ENCODE measurements at places on chromosomes 4 and X.

- no peak for DNase-seq
Measured at GRCh38 chr4:169565606-169566005, 46.8 kb downstream of the NEK1 start.

- DNase-seq: no peak
Measured at GRCh38 chr4:12723849-12724447, 760.2 kb downstream of the RAB28 start.

GRCh38 chr4:127421437-127421836 is 211.3 kb upstream of the INTU start:
- DNase-seq: no peak

DNA sequence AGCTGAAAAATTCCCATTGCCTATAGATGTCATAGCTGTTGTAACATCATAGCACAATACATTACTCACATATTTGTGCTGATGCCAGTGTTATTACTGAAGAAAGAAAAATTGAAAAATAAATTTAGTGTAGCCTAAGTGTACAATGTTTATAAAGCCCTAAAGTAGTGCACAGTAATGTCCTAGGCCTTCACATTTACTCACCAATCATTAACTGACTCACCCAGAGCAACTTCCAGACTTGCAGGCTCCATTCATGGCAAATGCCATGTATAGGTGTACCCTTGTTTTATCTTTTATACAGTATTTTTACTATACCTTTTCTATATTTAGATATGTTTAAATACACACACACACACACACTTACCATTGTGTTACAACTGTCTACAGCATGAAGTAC is 265.4 kb upstream of the MAGEB18 start:
- DNase-seq: no peak

GRCh38 chrX:43641691-43642090 is 14.4 kb upstream of the MAOA start:
- no peak for DNase-seq

DNA sequence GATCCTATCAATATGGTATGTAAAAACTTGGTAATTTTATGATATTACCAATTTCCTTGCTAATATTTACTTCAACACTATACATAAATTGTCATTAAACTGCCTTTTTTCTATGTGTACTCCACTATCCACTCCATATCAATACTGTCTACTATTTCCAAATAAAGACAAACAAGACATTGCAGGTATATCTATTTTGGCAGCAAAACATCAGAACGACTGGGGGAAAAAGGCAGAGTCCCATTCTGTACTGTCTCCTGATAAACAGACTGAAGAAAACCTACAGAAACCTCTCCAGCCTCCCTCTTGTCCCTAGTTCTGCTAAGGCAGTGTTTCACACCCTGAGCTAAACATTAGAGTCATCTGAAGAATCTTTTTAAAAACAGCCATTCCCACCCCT is 96.6 kb downstream of the ATRX start:
- no peak for DNase-seq

- DNase-seq: no peak
Measured at GRCh38 chr4:37927434-37927833, 32.8 kb upstream of the PTTG2 start.

DNA sequence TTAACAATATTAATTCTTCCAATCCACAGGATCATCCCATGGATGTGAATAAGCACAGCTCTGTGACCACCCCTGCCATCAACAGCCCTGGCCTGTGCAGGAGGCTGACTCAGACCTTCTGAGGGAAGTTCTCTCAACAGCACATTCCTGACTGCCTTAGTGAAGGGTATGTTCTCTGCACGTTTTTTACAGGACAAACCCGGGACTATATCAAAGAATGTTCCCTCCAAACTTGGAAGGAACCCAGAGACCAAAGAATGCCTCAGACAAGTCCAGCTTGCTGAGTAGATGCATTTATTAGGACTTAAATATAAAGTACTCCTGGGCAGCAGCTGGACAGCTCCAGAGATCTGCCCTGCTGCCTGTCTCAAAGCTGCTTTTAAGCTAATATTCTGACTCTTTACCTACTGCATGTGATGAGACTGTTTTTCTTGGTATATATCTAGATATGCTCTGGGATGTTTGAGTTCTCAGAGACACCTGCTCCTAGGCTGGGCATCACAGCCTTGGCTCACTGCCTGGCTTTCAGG is 1127.8 kb upstream of the PRKX start:
- no peak for DNase-seq

DNA sequence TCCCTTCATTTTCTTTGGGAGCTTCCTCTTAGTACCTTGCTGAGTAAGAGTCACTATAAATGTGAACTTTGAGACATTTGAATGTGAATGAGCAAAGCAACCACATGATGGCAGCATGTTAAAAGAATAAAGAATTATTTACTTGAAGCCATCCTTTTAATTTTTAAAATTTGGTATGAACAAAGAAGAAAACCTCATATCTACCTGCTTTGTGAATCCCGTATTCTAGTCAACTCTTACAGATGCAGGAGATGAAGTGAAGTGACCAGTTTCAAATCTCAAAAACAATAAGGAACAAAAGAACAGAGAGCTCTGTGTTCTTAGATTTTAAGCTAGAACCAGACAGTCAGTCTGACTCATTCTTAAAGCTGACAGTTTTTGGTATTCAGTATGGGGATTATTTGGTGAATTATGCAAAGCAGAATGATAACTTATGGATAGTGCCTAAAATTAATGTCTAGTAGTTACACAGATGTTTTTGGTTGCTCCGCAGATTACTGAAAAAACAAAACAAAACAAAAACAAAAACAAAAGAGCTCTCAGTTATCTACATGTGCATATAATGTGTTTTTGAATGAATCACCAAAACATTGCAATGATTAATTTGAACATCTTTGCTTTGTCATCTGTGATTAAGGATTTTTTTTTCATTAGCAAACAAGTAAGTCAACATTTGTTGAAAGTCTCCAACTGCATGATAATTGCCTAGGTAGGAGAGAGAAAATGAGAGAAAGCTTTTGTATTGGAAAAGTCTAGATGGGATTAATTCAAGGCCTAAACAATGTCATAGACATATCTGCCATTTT is 48.2 kb upstream of the H2AZ1 start:
- no peak for DNase-seq

- no peak for DNase-seq
Measured at GRCh38 chrX:10875995-10876394, 235.1 kb upstream of the HCCS start.

DNA sequence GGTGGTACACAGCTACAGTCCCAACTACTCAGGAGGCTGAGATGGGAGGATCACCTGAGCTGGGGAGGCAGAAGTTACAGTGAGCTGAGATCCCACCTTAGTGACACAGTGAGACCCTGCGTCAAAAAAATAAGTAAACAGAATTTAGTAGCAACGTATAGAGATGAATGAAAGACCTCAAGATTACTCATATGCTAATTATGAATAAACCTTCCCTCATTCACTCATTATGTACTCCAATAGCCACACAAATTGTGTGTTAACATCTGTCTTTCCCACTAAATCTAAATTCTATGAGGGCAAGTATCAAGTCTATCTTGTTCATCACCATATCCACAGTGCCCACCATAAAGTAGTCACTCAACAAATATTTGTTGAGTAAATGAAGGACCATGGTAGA is 111.5 kb downstream of the LRBA start:
- no peak for DNase-seq

DNA sequence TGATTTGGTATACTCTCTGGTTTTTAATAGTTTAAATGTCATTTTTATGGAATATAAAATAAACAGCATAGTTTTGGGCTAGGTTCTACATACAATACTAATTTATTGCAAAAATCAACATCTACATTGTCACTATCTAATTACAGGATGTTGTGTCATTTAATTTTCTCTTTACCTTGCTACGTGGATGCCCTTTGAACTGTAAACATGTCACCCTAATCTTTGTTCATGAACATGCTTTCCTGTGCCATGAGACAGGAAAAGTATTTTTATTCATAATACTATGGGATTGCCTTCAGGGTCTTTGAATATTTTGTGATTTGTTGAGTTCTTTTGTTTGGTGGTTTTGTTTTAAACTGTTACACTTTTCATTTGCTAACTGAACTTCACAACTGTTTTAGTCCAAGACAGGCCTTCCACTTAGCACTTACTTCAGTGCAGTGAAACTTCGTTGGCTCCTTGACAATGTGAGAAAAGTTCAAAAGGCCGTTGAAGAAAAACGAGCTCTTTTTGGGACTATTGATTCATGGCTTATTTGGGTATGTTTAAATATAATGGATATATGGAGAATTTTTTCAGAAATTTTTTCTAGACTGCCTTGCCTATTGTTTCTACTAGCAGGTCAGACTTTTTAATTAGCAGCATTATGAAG is 40.9 kb downstream of the GK start:
- no peak for DNase-seq

DNA sequence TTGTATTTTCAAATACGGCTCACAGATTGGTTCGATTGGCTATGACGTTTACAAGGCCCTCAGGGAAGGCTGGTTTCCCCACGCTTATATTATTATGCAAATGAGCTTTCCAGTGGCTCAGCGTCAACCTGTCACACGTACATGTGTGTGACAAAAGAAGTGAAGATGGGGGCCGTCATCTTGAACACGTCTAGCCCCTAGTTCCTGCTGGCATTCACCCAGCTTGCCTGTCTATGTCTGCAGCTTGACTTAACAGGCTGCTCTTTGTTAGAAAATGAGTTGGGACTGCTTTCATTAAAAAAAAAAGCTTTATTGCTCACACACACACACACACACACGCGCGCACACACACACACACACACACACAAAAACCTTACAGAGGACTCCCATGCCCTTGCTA is 283.6 kb upstream of the CTSO start:
- DNase-seq: no peak

DNA sequence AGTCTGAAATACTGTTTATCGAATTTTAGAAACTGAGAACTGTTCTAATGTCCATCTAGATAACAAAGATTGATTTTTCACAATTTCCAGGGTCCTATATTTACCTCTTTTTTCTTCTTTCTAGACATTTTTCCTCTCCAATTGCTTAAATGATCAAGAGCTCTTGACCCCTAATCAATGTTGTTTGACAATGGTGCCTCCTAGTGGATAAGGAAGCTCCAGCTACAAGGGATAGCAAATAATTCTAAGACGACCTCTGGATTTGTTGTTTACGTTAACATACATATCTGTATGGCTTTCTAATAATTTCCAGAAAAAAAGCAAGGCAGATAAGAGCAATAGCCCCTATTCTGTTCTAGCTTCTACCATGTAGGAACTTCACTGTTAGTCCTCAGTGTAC is 35.8 kb downstream of the GPR82 start:
- no peak for DNase-seq

GRCh38 chrX:23904096-23904495 is 3.6 kb downstream of the APOO start:
- DNase-seq: no peak

DNA sequence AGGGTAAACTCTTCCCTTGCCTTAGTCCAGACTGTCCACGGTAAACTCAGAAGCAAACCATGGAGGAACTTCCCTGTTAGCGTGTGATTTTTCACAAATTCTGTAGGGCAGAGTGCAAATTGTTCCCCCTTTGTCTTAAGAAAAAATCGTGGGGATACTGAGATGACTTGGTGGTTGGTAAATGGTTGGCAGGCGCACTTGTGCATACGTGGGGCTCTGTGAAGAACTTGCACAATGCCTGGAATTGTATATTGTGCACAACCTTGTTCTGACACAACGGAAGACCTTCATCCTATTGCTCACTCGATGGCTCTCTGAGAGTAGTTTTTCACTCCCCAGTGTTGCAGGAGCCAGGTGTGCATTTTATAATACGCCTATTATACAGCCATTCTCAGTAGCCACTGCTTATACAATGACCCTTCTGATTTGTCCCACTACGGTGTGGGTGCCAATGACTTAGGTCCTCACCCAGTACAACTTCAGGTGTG is 150.0 kb downstream of the SPRY1 start:
- DNase-seq: no peak

- DNase-seq: no peak
Measured at GRCh38 chrX:40688929-40689328, 41.6 kb upstream of the CXorf38 start.

DNA sequence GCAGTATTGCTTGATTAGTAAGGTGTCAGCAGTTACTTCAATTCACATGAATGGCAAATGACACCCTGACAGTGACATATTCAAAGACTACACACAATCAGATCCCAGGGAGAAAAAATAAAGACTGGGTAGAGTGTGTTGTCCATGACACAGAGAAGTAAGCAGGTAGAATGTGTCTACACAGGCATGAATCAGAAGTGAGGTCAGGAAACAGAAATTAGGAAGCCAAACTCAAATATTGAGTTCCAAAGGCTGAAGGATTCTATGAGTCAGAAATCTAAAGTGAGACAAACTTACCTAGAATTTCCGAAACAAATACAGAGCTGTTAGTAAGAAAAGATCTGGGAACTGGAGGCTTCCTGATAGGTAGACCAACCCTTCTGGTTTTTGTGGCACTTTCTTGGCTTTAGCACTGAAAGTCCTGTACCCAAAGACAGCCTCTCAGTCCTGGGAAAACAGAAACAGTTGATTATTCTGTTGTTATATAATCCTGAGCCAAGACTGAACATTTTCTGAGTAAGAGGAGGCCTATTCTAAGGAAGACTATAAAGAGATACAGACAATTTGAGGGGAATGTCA is 24.3 kb upstream of the GLRA2 start:
- DNase-seq: no peak

DNA sequence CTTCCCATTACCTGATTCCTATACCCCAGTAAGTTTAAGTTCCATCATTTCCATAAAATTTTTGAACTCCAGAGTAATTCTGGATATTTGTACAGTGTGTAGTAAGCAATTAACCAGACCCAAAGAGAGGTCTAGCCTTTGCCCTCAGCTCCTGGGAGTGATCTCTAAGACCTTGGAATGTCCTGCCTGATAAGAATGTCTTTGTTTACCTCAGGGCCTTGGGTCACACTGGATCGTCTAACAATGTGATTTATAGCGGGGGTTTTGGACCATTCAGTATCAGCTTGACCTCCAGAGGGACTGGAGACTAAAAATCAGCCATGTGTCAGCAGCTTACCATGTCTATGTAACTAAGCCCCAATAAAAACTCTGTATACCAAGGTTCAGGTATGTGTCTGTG is 330.9 kb upstream of the PPP1R2C start:
- DNase-seq: no peak

GRCh38 chr4:148141501-148141900 is 300.7 kb downstream of the NR3C2 start:
- no peak for DNase-seq

DNA sequence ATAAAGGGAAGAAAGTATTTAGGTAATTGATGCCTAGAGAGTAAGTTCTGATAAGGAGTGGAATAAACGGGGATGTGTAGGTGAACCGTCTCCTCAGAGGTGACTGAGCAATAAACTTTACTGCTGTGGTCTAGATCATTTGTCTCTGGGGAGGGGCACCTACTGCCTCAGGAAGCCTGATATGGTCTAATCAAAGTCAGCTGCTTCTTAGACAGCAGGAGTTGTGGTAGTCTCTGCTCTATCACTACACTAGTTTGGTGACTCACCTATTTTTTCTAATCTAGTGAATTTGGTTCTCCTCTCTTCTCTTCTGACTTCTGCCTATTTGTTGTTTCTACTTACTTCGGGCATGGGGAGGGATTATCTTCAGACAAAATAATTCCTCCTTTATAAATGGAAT is 95.1 kb upstream of the STIM2 start:
- DNase-seq: no peak
